ENCODE measurements at places on chromosomes 12 and 14.

- DNase-seq, result no peak
These were observed 128.8 kb upstream of the TMEM132C start for GRCh38 chr12:128138125-128138524.

DNA sequence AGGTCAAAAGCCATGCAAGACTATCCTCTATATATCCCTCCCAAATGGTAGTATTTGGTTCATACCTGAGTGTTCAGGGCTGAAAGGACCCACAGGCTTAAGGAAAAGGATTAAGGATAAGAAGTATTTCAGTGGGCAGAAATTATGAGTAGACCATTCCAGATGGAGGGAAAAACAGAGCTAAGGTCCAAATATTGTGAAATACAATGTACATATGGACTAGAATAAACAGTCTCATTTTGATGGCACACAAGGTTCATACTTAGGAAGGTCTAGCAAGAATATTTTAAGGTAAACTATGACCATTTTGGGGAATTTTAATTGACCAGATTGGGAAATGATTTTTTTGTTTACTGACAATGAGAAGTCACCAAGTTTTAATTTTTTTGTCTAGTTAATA, 124.6 kb downstream of the PRKD1 start:
- no peak for DNase-seq

DNA sequence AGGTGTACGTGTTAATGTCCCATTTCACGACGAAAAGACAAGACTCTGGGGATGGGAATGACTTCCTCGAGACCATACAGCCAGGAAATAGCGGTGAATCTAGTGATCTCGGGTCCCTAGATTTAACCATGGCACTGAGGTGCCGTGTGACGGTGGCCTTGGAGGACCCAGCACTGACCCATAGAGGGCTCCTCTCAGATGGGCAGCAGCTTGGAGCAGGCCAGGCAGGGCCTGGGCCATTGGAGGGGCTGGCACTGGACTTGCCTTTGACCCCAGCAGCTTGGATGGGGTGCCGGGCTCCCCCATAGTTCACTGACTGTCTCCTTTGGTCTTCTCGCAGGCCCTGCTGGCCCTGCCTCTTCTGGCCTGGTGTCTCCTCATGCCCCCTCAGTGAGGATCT, 5.4 kb downstream of the TCL1B start:
- DNase-seq, result no peak

- DNase-seq, result no peak
These were observed 57.3 kb downstream of the NTN4 start for GRCh38 chr12:95733141-95733825.

GRCh38 chr14:74968811-74969210, 13.4 kb upstream of the PGF start:
- DNase-seq, result no peak

DNA sequence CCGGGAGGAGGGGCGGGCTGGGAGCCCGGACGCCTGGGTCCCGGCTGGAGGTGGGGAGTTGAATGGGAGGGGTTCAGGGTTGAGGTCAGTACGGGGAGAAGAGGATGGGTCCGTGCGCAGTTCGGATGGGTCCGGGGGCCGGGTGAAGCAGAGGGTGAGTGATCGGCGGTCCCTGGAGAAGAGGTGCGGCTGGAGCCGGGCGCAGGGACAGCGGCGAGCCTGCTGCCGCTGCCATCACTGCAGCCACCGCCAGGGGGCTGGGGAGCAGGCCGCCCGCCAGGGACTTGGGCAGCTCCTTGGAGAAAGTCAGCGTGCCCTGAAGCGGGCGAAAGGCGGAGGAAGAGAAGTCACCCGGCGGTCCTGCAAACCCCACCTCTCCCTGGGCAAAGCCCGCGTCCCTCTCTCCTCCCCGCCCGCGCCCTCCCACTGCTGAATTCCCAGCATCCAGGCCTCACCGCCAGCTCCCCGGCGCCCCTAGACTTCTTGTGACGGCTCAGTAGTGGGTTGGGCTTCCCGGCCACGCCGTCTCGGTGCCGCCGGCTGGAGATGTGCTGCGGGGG, 6.0 kb upstream of the GPR84 start:
- peak; percentile 28 for DNase-seq
